ENCODE measurements at places on chromosomes 5 and 9.

DNA sequence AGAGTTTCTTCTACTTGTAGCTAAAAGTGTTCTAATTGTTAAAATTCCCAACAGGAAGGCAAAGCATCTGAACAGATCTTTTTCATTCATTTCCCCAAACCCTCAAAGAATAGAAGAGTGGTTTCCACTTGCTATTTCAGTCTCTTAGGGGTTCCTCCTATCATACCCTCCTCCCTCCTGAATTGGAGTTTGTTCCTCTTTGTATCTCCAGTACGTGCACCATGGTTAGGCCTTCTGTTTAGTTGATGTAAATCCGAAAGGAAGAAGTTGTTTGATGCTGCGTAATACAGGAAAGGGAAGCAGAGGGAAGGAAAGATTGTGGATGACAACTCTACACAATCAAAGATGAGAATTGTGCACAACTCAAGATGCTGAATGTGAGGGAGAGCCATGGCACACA is 303.6 kb downstream of the PIK3R1 start:
- no peak for DNase-seq

DNA sequence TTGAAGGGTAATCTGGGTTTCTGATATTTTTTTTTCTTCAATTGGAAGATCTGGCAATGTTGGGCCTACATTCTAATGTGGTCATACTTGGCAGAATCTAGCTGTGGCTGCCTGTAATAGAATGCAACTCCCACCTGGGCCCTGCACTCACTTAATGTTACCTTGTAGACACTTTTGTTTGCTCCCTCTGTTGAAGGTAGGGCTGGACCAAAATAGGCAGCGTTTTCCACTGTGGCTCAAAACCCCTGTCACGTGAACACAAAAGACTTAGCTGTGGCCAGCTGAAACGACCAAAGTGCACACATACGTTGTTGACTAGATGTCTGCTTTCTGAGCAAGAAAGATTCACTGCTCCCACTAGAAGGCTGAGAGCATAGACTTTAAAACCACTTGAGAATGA is 117.6 kb upstream of the HMHB1 start:
- no peak for DNase-seq

DNA sequence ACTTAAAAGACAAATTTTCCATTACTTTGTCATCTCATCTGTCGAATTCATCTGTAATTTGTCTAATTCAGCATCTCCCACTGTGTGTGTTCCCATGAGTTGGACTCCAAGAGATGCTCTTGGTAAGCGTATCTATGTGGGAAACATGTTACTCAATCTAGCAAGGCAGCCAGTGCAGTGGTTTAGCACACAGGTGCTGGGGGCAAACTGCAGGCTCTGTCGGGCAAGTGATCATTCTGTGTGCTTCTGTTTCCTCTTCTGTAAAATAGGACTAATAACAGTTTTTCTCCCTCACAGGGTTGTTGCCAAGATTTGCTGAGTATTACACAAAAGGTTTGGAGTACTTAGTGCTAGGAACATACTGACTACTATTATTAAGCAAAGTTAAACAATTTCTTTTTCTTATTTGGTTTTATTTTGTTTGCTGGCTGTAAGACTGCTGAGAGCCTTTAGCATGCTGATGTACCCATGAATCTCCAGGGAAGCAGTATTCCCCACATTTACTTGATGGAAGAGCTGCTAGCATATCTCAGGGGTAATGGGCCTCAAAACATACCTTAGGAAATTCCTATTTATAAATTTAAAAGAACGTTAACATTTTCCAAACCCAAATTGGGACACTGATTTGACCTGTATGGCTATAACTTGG is 709 bp upstream of the GAPT start:
- DNase-seq = no peak

DNA sequence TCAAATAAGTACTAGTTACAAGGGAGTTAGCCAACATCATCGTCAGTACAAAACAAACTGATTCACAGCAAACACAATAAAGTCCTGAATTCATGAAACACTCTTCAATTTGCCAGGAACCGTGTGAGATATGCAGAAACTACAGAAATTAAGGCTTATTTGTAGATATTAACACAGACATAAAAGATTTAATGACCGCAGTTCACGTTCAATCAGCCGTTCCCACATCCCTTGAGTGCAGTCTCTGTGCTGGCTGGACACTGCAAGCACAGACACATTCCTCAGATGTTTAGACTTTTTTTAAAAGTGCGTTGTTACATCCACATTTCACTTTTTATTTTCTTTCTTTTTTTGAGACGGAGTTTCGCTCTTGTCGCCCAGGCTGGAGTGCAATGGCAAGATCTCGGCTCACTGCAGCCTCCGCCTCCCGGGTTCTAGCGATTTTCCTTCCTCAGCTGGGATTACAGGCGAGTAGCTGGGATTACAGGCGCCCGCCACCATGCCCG is 566 bp upstream of the CEP78 start:
- no peak for DNase-seq

DNA sequence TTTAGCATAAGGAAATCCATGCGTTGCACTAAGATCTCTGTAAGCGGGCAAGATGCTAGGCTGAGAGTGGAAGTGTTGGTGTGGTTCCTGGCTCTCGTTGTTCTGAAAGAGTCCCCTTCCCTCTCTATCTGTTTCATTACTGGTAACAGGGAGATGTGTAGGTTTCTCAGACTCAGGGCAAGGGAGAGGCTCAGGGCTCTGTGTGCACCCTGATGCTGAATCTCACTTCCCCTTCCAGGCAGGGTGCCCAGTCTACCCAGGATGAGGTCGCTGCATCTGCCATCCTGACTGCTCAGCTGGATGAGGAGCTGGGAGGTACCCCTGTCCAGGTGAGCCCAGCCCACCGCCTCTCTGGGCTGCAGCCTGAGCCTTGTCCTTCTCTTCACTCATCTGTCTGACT is 45.7 kb downstream of the STOM start:
- DNase-seq = no peak
